Ureter (tissue), 1 donor: ENCODE measurements at places on chromosomes 7 and 10. TPM values are rescaled to one million over a fixed set of nuclear protein-coding genes. Genes with fewer than 3 reads are reported as not detected.

GRCh38 chr10:49598986-49599385, 11.1 kb upstream of the SLC18A3 start:
- no peak for DNase-seq

GRCh38 chr7:128939861-128940410, 2.2 kb downstream of the IRF5 start:
- DNase-seq, result no peak

DNA sequence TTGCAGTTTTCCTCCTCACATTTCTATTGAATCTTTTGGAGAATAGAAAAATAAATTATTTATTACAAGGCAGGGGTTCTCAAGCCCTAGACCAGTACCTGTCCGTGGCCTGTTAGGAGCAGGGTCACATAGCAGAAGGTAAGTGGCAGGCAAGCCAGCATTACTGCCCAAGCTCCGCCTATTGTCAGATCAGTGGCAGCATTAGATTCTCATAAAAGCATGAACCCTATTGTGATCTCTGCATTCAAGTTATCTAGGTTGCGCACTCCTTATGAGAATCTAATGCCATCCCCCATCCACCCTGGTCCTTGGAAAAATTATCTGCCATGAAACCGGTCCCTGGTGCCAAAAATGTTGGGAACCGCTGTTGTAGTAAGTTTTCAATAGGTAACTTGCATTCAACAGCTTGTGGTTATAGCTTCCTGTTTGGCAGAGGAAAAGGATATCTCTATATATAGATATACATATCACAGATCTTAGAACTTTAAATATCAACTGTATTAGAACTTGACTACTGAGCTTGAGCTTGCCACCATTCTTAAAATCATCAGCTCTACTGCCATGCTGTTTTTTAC, 165.1 kb downstream of the AHR start:
- no peak for DNase-seq

- no peak for DNase-seq
These were observed 66.1 kb downstream of the GNA12 start for GRCh38 chr7:2777898-2778535.

DNA sequence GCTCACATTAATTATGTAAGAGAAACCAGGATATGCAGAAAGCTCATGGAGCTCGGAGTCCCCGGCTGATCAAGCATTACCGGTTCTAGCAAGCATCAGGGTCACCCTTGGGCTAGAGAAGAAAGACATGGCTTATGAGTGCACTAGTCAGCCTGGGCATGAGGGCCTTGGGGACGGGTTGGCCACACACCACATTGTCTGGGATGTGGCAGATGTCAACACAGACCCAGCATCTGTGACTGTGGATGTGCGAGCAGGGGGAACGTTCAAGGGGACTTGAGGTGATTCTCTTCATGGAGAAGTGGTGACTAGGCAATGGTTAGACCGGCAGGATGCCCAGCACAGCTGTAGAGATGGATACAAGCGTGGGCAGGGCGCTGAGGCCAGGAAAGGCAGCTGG, 13.7 kb downstream of the ZMIZ2 start:
- no peak for DNase-seq

NCF1 gene
- 1.9 TPM for total RNA-seq

SYT15 gene
- 10.4 TPM for total RNA-seq

PDCD4 gene
- total RNA-seq, result 114 TPM
